Kidney epithelial cell (primary cell): ENCODE measurements at places on chromosomes 1 and 21. TPM values are rescaled to one million over a fixed set of nuclear protein-coding genes. Genes with fewer than 3 reads are reported as not detected.
A peak's percentile ranks its signal among the peaks of the same experiment; 100 is the strongest.

DNA sequence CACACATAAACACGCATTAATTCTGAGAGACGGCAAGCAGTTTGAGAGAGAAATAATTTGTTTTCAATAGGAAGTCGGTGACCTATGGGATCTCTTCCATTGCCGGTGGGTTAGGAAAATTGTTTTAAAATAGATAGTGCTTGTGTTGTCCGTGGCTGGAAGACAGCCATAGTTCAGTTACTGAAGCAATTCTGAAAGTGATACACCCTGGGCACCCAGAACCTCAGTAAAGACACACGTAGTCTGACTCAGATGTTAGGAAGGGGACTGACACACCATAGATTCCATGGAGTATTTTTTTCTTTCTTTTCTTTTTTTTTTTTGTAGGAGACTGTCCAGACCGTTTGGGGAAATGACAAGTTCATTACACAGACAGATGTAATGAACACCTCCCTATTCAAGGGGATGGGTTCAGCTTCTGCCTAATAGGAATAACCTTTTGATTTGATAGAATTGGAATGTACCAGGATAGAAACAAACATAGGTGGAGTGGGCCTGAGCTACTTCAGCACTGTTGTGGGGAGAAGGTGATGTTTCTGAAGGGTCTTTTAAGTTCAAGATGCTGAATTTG, 1.6 kb downstream of the C1orf21 start:
- DNase-seq = peak; percentile 44

Gene DDR2
- total RNA-seq = 3.8 and 4.0 TPM in 2 replicates

GRCh38 chr1:224883091-224883490, 46.4 kb upstream of the DNAH14 start:
- DNase-seq = no peak

DNA sequence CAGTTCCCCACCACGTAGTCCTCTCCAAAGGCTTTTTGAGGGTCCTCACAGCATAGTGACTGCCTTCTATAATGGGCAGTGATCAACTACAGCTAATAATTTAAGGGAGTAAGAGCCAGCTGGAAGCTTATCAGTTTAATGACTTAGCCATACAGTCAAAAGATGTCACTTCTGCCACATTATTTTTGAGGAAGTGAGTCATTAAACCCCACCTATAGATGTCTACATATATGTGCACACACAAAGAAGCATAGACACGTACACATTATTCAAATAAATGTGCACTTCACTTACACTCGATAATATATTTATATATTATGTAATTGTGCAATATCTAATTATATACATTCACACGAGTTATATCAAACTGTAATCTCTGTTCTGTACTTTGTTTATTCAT, 1704.7 kb downstream of the KCNT2 start:
- DNase-seq = no peak

- no peak for DNase-seq
These were observed 14.4 kb downstream of the IFNAR1 start for GRCh38 chr21:33339135-33339534.

GRCh38 chr1:9179463-9180110, 50.7 kb upstream of the GPR157 start:
- DNase-seq = no peak
